ENCODE measurements at places on chromosomes 2 and 18. TPM values are rescaled to one million over a fixed set of nuclear protein-coding genes. Genes with fewer than 3 reads are reported as not detected.

Gene FHOD3
- total RNA-seq, result 57.5 TPM

Gene PPIL3
- 42.3 TPM for total RNA-seq

Gene HRH4
- total RNA-seq, result 0.13 TPM

DNA sequence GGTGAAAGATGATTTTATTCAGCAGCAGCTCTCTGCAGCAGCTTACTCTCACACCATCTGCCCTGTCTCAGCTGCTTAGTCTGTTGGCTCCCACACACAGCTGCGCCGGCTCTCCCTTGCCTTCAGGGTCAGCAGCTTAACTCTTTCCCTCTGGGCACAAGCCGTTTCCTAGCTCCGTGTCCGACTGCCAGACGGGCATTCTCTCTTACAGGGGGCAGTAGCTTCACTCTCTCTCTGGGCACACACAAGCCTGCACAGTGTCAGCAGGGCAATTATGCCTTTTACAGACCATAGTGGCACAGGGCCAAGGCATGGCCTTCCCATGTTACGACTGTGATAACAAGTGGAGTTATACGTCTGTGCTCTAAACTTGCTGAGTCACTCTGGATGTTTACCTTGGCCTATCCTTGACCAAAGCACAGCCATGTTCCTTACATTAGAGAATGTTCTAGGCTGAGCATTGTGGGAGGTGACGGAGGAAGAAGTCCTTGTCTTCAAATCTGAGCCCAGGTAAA, 31.7 kb downstream of the PCARE start:
- peak; percentile 81 for DNase-seq

DNA sequence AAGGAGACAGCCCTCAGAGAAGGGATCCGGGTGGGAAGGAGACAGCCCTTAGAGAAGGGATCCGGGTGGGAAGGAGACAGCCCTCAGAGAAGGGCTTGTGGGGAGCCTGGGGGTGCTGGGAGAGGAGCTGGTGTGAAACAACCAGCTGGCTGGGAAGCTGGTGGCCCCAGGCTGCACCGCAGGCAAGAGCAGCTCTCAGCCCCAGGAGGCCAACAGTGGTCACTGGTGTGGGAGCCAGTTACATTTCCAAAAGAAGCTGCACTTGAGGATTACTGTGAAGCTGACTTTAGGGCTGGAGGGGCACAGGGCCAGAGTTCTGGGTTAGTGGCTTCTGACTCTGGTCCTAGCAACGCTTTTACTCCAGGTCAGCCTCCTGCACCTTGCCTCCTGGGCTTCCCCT, 3.3 kb downstream of the HES6 start:
- DNase-seq, result no peak

DNA sequence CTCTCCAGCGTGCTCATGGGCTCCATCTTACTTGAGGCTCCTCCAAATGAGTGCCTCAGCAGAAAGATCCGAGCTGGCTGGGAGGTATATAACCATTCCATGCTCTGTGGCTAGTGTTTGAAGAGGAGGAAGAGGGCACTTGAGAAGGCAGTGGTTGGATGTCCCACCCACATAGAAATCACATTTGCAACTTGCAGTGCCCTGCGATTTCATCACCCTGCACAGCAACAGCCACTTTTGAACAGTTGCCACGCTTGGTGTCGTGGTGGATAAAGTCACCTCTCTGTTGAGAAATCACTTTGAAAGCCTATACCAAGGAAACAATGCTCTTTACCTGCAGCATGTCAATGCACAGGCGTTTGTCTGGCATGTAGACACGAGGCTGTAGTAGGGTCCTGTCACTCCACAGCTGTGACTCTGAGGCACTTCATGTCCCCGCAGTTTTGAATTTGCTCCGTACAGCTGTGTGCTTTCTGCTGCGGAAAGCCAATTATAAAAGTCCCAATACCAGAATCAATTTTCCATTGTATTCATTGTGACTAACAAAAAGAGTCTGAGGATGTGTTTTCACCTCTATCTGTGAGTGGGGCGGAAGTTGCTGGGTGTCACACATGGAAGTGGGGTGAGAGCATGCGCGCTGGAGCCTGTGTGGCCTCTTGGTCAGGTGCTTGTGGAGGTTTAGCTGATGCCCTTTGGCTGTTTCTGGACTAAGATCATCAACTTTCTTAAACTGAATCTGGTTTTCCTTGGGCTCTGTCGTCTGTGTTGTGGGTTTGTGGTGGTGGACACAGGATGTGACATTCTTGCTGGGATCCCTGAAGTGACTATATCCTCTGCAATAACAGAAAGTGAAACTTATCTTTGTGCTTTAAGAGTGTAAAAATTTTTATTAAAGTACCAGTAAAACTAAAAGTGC, 2.8 kb downstream of the CNDP2 start:
- peak; percentile 26 for DNase-seq

GRCh38 chr18:13363359-13363758, 144.8 kb downstream of the LDLRAD4 start:
- DNase-seq, result no peak

DNA sequence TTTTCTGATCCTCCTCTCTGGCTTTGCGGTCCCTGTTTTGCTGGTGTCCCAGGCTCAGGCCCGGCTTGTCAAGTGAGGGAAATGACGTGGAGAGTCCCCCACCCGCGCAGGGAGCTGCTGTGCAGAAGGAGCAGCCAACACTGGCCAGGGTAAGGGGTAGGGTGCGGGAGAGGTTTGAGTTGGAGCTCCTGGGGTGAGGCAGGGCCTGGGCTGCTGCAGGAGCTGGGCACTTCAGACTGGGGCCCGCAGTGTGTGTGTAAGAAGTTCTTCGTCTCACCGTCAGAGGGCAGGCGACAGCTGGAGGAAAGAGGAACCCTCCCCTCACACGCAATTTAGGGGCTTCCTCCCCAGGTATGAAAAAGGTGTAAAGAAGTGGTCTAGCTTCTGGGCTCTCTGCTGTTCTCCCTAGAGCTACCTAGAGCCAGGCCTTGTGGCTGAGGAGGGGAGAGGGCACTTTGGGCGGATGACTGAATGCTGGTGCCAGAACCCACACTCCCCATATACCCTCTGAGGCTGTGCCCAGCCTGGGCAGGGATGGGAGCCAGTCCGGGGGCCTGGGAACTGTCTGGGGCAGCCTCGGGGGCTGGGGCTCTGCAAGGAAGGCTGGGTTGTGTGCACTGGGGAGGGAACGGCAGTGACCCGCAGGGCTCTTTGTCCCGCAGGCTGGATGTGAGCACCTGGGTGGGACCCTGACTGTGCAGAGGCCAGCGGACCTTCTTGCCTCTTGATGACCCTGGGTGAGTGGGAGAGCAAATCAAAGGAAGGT, 11.8 kb downstream of the CELF4 start:
- no peak for DNase-seq

DNA sequence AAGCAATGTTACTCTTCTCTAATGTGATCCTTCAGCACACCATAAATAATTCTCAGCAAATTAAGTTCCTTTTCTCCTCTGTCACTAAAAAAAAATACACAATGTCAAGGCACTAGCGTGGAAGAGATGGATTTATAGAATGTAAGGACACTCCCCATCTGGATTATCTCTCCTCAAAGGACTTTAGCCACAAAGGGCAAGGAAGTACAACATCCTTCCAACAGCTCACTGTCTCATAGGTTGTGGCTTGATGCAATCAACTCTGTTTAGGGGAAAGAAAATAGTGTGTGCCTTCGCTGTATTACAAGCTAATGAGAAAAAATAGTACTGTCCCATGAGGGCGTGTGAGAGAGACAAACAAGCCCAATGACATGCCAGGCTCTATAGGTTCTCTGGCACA, 129.1 kb upstream of the DNMT3A start:
- no peak for DNase-seq

All from myocyte (in vitro differentiated cells).